ENCODE measurements at places on chromosomes 2 and 18. TPM values are rescaled to one million over a fixed set of nuclear protein-coding genes. Genes with fewer than 3 reads are reported as not detected.

GRCh38 chr2:225104971-225105370, 62.7 kb upstream of the DOCK10 start:
- no peak for DNase-seq
- H3K4me1 ChIP-seq = no peaks in the 10 kb centered on the region
- H3K4me3 ChIP-seq = no peak overlapping the region
- no peaks in the 10 kb centered on the region for H3K36me3 ChIP-seq

DNA sequence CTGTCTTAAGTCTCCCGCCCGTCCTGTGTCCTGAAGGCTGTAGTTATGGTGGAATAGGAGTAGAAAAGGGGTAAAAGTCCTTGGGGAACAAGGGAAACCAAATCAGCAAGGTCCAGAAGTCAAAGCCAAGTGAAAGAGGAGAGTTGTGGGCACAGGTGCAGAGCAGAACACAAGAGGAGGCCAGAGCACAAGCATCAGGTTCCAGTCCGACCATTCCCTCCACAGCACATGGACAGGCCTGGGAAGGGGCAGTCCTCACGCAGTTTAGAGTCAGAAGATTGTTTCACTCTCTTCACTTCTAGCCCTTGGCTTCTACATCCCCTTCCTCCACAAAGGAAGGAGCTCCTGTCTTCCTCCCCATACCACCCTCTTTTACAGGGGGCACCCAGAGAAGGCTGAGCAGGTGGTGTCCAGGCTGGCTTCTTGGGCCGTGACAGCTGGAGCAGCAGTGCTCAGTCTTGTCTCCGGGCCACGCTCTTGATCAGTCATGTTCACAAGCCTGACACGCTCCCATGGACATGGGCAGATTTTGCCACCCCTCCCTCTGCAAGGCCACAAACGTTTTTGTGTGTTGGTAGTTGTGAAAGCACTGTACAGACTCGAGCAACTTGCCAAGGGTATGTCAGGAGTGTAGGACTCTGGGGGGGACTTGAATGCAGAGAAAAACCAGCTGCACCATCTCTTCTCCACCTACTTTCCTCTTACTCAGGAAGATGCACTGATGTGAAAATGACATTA, 138.5 kb upstream of the DAPL1 start:
- H3K36me3 ChIP-seq = peaks cover 8% of the 10 kb centered on the region
- no peaks in the 10 kb centered on the region for H3K27me3 ChIP-seq
- peak overlapping the region; percentile 43 for H3K27ac ChIP-seq
- DNase-seq = no peak
- H3K4me3 ChIP-seq = no peak overlapping the region

DNA sequence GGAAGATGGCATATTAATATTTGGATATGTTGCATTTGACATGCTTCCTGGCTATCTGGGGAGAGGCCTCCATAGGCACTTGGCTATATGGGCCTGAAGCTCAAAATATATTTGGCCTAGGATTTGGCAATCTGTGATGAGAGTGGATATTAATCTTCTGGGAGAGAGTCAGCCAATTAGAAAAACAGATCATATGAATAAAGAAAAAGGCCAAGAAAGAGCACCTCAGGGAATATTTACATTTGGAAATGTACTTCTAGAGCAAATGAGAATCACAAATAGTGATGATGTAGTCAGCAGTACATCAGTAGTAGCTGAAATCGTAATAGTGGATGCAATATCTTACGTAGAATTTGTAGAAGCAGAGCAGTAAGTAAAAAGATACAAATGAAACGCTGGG, 277.0 kb downstream of the CTNNA2 start:
- H3K36me3 ChIP-seq = no peaks in the 10 kb centered on the region
- H3K27me3 ChIP-seq = no peaks in the 10 kb centered on the region
- H3K4me3 ChIP-seq = no peak overlapping the region
- no peak overlapping the region for H3K27ac ChIP-seq

GRCh38 chr18:1965541-1965940, 605.8 kb downstream of the METTL4 start:
- H3K4me3 ChIP-seq = no peak overlapping the region
- H3K27ac ChIP-seq = no peak overlapping the region

DNA sequence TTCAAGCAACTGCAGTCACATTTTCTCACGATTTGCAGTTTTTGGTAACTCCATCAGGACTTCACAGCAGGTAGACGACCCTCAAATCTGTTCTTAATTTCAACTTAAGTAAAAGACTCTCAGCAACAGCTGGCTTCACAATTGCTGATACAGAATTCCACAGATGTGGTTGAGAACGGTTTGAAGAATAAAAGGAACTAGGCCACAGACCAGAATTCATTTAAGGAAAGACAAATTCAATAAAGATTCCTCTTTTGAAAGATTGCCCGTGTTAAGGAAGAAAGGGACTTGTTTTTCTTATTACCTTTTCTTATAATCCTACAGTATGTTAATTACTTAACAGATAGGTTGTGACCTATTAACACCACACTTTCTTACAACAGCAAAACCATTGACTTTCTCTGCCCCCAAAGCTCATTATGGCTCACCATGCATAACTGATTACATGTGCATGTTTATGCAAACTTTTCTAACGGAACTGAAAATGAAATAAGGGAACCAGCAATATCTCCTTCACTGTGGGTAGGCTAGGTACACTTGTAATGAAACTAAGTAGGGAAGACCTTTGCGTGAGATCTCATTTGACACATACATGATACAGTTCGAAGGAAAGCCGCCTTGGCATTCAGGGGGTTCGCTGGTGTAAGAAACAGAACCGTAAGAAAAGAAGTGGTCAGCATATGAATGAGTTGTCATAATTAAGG, 4.7 kb upstream of the ZNF516 start:
- H3K36me3 ChIP-seq = no peaks in the 10 kb centered on the region
- H3K27me3 ChIP-seq = no peaks in the 10 kb centered on the region
- H3K4me3 ChIP-seq = no peak overlapping the region
- no peak overlapping the region for H3K27ac ChIP-seq

DNA sequence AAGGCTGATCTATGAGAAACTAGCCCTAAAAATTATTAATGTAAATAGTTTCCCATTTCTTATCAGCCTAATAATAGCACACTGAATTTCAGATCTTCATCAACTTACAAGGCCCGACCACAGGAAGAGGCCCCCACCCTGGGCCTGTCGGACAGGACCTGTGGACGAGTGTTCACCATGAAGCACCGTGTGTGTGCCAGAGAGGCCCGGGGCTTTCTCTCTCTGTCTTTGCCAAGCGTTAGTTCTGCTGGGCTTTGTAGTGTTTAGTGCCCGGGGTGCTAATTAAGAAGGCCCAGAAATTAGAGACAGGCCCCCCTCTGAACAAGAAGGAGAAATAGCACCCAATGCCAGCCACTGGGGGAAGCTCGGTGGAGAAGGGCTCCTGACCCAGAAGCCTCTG, 265.7 kb downstream of the TWIST2 start:
- no peaks in the 10 kb centered on the region for H3K27me3 ChIP-seq
- no peak overlapping the region for H3K4me3 ChIP-seq
- peaks cover 10% of the 10 kb centered on the region for H3K36me3 ChIP-seq
- H3K4me1 ChIP-seq = peaks cover 16% of the 10 kb centered on the region

DNA sequence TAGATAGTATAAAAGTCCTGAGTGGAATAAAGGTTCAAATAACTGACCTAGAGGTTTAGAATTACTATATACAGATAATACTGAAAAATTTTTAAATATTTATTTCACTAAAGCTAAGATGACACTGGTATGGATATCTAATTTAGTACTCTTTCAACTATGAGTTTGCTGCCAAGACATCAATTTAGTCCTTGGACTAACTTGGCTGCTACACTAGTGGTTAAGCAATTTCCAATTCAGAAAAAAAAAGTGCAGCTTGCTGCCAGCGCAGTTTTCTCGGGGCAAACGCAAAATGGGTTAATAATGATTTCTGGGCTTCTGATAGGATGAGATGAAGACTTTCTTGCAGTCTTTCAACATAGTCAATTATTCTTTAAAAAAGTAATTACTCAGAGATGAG, 10.8 kb downstream of the BUB1 start:
- no peaks in the 10 kb centered on the region for H3K4me1 ChIP-seq
- H3K27ac ChIP-seq = no peak overlapping the region
- H3K27me3 ChIP-seq = no peaks in the 10 kb centered on the region

GRCh38 chr2:74205596-74205995, 7.2 kb downstream of the MTHFD2 start:
- H3K4me3 ChIP-seq = no peak overlapping the region
- peaks cover 3% of the 10 kb centered on the region for H3K4me1 ChIP-seq

- H3K27me3 ChIP-seq = peaks cover 24% of the 10 kb centered on the region
- no peaks in the 10 kb centered on the region for H3K36me3 ChIP-seq
- H3K4me1 ChIP-seq = no peaks in the 10 kb centered on the region
These were observed 47.5 kb upstream of the KCNF1 start for GRCh38 chr2:10864251-10864650.

- no peak overlapping the region for H3K4me3 ChIP-seq
- peaks cover 10% of the 10 kb centered on the region for H3K27me3 ChIP-seq
- H3K4me1 ChIP-seq = peaks cover 1% of the 10 kb centered on the region
- no peak for DNase-seq
- no peak overlapping the region for H3K27ac ChIP-seq
These were observed 585.1 kb downstream of the SLC4A3 start for GRCh38 chr2:220212296-220213080.

- H3K4me3 ChIP-seq = no peak overlapping the region
- DNase-seq = no peak
- no peaks in the 10 kb centered on the region for H3K36me3 ChIP-seq
These were observed 149.6 kb downstream of the LAMA3 start for GRCh38 chr18:23838801-23839366.

- H3K36me3 ChIP-seq = no peaks in the 10 kb centered on the region
- peaks cover 21% of the 10 kb centered on the region for H3K4me1 ChIP-seq
- no peak for DNase-seq
- H3K27ac ChIP-seq = peak overlapping the region; percentile 84
These were observed 136.9 kb upstream of the GATA6 start for GRCh38 chr18:22032392-22032961.

- H3K4me1 ChIP-seq = no peaks in the 10 kb centered on the region
- no peak overlapping the region for H3K4me3 ChIP-seq
- H3K27ac ChIP-seq = no peak overlapping the region
- no peak for DNase-seq
These were observed 168.1 kb downstream of the SETBP1 start for GRCh38 chr18:44848644-44849335.

GRCh38 chr2:161381546-161381945, 34.6 kb upstream of the TBR1 start:
- H3K27me3 ChIP-seq = no peaks in the 10 kb centered on the region
- H3K27ac ChIP-seq = no peak overlapping the region
- H3K36me3 ChIP-seq = no peaks in the 10 kb centered on the region
- H3K4me1 ChIP-seq = no peaks in the 10 kb centered on the region

DNA sequence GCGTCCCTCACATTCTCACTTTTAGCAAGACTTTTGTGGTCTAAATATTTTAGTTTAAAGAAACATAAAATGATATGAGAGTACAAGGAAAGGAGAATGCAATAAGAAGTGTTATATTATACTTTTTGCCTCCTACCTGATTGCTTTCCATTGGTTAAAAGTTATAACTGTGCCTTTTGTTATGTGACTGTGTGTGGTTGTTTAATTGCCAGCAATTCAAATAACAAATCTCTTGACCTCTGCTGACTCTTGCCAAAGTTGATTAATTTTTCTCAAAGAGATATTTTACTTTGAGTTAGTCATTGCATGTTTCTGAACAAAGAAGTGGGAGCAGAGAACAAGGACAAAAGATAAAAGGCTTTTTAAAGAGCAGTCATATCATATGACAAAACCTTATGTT, 599.5 kb downstream of the SUCLG1 start:
- DNase-seq = no peak
- no peaks in the 10 kb centered on the region for H3K36me3 ChIP-seq
- H3K4me1 ChIP-seq = peaks cover 14% of the 10 kb centered on the region
- no peaks in the 10 kb centered on the region for H3K27me3 ChIP-seq
- no peak overlapping the region for H3K4me3 ChIP-seq
- peak overlapping the region; percentile 73 for H3K27ac ChIP-seq

- H3K4me3 ChIP-seq = no peak overlapping the region
- peaks cover 2% of the 10 kb centered on the region for H3K4me1 ChIP-seq
- no peaks in the 10 kb centered on the region for H3K36me3 ChIP-seq
- no peak overlapping the region for H3K27ac ChIP-seq
- peaks cover 20% of the 10 kb centered on the region for H3K27me3 ChIP-seq
These were observed 68.7 kb upstream of the SPRED2 start for GRCh38 chr2:65501074-65501473.

- H3K27me3 ChIP-seq = no peaks in the 10 kb centered on the region
- peaks cover 6% of the 10 kb centered on the region for H3K4me1 ChIP-seq
- H3K27ac ChIP-seq = peak overlapping the region; percentile 23
- no peak for DNase-seq
- H3K4me3 ChIP-seq = no peak overlapping the region
- no peaks in the 10 kb centered on the region for H3K36me3 ChIP-seq
These were observed 533.1 kb upstream of the CHAC2 start for GRCh38 chr2:53234548-53234903.

DNA sequence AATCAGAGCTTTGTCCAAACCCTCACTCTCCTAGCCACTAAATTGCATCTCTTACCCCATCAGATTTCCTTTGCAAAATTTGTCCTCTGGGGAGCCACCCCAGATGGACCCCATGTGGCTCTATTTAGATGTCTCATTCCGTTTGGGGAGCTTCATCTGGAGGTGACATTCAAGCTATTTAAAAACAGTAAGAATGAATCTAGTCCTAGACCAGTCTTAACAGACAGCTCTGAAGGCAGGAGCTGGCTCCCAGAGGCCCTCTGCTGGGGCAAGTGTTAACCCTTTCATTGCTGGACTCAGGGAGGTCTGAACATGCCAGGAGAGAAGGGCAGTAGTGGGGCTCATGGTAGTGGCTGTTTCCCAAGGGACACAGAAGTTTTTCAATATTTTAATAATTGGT, 59.2 kb downstream of the RPL37A start:
- H3K27me3 ChIP-seq = peaks cover 8% of the 10 kb centered on the region
- H3K36me3 ChIP-seq = no peaks in the 10 kb centered on the region
- no peak overlapping the region for H3K4me3 ChIP-seq
- H3K4me1 ChIP-seq = peaks cover 6% of the 10 kb centered on the region

DNA sequence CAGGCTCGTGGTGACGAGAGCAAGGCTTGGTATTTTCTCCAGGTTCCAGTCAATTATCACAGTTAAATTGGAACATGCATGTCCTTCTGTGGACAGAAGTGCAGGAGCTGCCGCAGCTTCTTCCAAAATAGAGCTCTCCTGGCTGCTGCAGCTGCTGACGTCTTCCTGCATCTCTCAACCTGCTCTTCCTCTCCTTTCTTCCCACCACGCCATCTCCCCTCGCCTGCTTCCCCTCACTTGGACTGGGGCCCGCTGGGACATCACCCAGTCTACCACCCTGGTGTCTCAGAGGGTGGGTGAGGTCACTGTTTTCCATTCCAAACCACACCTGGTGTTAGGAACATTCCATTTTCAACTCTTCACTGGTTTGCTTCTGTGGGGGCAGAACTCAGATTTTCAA, 41.4 kb downstream of the SPP2 start:
- peaks cover 15% of the 10 kb centered on the region for H3K27me3 ChIP-seq
- H3K4me3 ChIP-seq = no peak overlapping the region
- H3K36me3 ChIP-seq = peaks cover 1% of the 10 kb centered on the region
- no peak overlapping the region for H3K27ac ChIP-seq

- no peaks in the 10 kb centered on the region for H3K27me3 ChIP-seq
- H3K4me1 ChIP-seq = no peaks in the 10 kb centered on the region
- no peak overlapping the region for H3K4me3 ChIP-seq
- no peak for DNase-seq
- no peaks in the 10 kb centered on the region for H3K36me3 ChIP-seq
These were observed 8.4 kb downstream of the RSAD2 start for GRCh38 chr2:6885968-6886367.

- H3K4me1 ChIP-seq = peaks cover 46% of the 10 kb centered on the region
- H3K27me3 ChIP-seq = no peaks in the 10 kb centered on the region
- H3K36me3 ChIP-seq = no peaks in the 10 kb centered on the region
- H3K27ac ChIP-seq = no peak overlapping the region
- no peak for DNase-seq
These were observed 55.7 kb upstream of the CTAGE1 start for GRCh38 chr18:22473366-22473765.

Gene BMP10
- total RNA-seq = not detected

Gene RNF152
- 32.0 TPM for total RNA-seq

Gene POTEJ
- 0.19 TPM for total RNA-seq

Gene RAX
- total RNA-seq = not detected

Gene RBKS
- 5.4 TPM for total RNA-seq

Gene MC5R
- not detected for total RNA-seq

Gene PDCD1
- total RNA-seq = not detected

Gene ATP6V1C2
- total RNA-seq = 0.19 TPM

Gene DPP10
- 44.6 TPM for total RNA-seq

Data from progenitor cell of endocrine pancreas (in vitro differentiated cells).